ENCODE measurements at places on chromosomes 11 and 22.

- no peak for DNase-seq
Observed at GRCh38 chr11:78832226-78832947, 257.7 kb upstream of the NARS2 start.

GRCh38 chr11:126473269-126473668 is 117.8 kb downstream of the ST3GAL4 start:
- DNase-seq = no peak

GRCh38 chr22:28075358-28075981 is 156.4 kb upstream of the PITPNB start:
- DNase-seq = no peak

GRCh38 chr22:44721213-44721612 is 19.2 kb downstream of the PRR5 start:
- no peak for DNase-seq

DNA sequence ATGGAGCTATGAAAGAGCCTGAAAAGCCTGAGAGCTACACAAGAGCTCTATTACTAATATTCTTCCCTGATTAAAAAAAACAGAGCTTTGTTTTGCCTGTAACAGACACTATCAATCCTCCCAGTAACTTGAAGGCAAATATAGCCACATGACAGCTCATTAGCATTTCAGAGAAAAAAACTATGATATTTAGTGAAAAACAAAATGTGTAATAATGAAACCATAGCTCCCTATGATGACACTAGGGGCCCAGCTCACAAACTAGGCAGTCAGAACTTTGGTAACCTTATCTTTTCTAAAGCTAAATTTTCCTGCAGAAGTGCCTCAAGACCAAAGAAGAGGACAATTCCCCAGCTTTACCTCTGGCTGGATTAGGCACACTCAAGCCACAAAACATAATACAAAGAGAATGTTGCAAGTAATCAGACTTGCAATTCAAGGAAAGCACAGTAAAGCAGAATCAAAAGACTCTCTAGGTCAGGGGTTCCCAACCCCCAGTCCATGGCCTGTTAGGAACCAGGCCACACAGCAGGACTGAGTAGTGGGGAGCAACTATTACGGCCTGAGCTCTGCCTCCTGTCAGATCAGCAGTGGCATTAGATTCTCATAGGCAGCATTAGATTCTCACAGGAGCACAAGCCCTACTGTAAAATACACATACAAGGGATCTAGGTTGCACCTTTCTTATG is 53.3 kb downstream of the MRTFA start:
- DNase-seq = no peak

DNA sequence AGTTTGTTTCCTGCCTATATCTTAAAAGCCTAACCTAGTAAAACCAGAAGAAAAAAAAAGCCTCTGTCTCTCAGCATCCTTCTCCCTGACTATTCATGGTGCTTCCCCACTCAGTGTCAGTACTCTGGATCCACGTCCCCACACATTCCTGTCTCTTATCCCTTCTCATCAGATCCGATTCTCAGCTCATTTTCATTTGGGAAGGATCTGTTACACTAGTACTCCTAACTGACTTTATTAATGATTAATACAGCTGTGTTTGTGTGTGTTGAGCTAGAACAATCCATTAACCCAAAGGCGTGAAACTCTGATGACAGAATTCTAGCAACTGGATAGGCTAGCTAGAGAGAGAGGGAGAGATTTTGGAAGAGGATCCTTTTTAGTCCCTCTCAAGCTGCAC is 1.5 kb downstream of the PRRG4 start:
- DNase-seq = no peak

DNA sequence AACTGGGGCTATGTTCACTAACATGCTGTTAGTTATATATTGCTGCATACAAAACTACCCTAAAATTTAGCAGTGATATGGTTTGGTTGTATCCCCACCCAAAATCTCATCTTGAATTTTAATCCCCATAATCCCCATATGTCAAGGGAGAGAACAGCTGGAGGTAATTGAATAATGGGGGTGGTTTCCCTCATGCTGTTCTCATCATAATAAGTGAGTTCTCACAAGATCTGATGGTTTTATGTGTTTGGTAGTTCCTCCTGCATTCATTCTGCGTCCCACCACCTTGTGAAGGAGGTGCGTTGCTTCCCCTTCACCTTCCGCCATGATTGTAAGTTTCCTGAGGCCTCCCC is 10.0 kb upstream of the PATL1 start:
- no peak for DNase-seq

DNA sequence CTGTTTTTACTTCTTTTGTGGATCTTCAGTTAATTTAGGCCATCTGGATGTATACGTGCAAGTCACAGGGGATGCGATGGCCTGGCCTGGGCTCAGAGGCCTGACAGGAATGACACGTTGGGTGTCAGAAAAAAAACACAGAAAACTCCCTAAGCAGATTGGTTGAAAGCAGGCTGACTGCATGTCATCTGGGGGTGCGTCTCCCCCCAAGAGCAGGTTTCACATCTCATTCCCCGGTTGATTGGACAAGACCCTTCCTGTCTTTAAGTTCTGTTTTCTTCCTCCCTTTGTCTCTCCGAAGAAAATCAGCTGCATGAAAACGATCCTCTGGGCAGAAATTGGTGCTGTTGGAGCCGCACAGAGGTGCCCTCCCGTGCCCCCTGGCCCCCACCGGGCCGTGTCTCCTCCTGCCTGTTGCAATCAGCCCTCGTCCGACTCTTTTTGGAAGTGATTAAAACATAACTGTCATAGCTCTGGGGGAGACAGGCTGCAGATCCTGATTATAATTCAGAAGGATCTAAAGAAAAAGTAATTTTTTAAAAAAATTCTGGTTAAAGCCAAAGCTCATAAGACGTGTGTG is 71.8 kb upstream of the PARVG start:
- no peak for DNase-seq

DNA sequence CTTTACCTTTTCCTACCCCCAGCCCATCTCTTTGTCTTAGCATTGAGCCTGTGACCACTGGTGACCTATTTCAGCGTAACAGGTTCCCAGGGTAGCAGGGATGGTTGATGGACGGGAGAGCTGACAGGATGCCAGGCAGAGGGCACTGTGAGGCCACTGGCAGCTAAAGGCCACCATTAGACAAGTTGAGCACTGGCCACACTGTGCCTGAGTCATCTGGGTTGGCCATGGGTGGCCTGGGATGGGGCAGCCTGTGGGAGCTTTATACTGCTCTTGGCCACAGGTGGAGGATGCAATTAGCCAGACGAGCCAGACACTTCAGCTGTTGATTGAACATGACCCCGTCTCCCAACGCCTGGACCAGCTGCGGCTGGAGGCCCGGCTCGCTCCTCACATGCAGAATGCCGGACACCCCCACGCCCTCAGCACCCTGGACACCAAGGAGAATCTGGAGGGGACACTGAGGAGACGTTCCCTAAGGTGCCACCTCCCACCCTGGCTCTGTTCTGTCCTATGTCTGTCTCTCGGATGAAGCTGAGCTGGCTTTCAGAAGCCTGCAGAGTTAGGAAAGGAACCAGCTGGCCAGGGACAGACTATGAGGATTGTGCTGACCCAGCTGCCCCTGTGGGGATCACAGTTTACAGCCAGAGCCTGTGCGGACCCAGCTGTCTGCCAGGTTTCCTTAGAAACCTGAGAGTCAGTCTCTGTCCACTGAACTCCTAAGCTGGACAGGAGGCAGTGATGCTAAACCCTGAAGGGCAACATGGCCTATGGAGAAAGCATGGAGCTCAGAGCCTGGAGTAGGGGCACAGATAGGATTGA is 29.8 kb downstream of the PIK3IP1 start:
- no peak for DNase-seq

DNA sequence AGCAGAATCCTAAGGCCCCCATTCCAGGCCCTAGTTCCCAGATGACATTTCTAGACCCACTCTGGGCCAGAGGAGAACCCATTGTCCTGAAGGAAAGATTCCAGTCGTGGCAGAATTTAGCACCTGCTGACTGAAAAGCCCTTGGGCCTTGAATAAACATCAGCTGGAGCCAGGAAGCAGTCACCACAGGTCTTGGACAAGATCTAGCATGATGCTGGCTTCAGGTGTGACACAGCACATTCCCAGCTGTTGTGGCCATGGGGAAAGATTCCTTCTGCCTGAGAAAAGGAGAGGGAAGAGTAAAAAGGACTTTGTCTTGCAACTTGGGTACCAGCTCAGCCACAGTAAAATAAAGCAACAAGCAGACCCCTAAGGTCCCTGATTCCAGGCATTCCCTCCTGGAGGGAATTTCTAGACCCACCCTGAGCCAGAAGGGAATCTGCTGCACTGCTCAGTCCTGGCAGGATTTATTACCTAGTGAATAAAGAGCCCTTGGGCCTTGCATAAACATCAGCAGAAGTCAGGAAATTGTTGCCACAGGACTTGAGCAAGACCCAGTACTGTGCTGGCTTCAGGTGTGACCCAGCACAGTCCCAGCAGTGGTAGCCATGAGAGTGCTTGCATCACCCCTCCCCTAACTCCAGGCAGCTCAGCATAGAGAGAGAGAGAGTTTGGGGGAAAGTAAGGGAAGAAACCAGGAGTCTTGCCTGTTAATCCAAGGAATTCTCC is 42.5 kb upstream of the PAMR1 start:
- DNase-seq = no peak

All from activated naive CD8-positive, alpha-beta T cell treated with anti-CD3 and anti-CD28 coated beads, Interleukin-2, amount 50 U/mL, for 24 hours (primary cell).